Astrocyte of the hippocampus (primary cell): ENCODE measurements at places on chromosomes 5 and 9.
A peak's percentile ranks its signal among the peaks of the same experiment; 100 is the strongest.

GRCh38 chr5:69492391-69492922 is at the start of gene OCLN:
Gene OCLN (plus strand): TSS chr5:69492790. CDS start chr5:69504245, 11,455 bp downstream.
- DNase-seq = peak; percentile 56

GRCh38 chr9:126211441-126212074 is 115.1 kb upstream of the MVB12B start:
- DNase-seq = no peak

GRCh38 chr5:44935262-44935661 is 126.5 kb downstream of the MRPS30 start:
- DNase-seq = peak; percentile 33

DNA sequence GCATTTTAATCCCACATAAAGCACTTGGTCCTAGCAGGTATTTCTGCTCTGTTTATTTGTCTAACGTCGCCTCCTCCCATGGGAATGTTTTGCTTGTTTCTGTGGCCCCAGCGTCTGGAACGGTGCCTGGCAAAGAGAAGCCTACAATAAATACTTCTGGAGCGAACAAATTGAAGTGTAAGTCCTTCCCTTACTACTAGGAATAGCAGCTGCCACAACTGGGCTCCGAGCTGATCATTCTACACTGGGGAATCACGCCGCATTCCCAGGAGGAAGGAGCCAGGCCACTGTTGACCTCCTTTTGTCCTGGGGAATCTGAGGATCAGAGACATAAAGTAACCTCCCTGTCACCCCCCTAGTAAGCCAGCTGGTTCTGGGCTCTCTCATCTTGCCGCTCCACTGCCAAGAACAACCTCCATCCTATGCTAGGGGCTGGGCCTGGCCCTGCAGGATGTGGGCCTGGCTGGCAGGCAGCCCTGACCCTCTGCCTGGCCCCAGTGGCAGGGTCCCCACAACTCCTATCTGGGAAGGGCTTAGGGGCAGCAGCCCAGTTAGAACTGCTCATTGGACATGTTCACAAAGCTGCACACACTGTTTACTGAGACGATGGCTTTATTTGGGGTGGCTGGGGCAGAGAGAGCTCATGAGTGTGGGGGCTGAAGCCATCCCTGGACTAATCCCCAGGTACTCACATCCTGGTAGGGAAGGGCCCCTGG is 82.8 kb downstream of the GTF3C4 start:
- peak; percentile 67 for DNase-seq

DNA sequence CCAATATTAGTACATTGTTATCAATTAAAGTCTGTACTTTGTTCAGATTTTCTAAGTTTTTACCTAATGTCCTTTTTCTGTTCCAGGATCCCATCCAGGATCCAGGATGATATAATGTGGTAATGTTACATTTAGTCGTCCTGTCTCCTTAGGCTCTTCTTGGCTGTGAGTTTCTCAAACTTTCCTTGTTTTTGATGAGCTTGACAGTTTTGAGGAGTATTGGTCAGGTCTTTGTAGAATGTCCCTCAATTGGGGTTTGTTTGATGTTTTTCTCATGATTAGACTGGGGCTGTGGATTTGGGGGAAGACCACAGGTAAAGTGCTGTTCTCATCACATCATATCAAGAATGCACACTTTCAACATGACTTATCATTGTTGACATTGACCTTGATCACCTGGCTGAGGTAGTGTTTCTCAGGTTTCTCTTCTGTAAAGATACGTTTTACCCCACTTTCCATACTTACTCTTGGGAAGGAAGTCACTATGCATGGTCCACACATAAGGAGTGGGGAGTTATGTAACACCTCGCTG is 9.6 kb downstream of the NDFIP1 start:
- no peak for DNase-seq

DNA sequence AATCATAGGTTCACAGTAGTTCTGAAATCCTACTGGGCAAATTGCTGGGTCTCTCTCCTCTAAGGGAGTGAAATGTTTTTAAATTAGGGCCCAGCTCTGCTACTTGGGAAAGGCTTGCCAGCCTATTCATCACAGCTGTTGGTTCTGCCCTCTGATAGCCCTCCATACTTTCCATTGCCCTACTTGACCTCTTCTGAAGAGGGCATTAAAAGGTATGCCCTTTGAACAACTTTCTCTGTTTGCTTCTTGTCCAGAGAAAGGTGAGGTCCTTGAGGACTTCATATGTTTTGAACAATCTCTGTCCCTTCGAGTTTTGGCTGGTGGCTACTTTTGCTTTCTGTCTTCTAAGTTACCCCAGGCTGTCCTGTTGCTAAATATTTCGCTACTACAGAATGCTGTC is 62.3 kb upstream of the JAK2 start:
- no peak for DNase-seq

- DNase-seq = no peak
Measured at GRCh38 chr9:115712981-115713380, 440.6 kb upstream of the PAPPA start.

GRCh38 chr5:56273376-56273955 is 40.3 kb upstream of the ANKRD55 start:
- DNase-seq = no peak

DNA sequence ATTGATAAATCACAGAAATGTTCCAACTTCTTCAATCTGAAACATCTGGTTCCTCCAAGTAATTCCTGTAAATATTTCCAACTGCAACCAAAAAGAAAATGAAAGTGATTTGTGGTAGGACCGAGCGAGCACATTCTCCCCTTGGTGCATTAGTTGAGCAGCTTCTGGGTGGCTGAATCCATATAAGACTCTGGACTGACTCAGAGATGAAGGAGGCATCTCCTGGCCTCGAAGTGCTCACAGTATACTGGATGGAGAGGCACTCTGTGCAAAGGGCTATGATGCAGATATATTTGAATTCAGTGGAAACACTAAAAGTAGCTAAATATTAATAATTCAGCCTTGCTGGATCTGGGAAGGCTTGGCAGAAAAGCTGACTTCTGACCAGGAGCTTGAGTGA is 265.0 kb downstream of the MARCHF11 start:
- no peak for DNase-seq

DNA sequence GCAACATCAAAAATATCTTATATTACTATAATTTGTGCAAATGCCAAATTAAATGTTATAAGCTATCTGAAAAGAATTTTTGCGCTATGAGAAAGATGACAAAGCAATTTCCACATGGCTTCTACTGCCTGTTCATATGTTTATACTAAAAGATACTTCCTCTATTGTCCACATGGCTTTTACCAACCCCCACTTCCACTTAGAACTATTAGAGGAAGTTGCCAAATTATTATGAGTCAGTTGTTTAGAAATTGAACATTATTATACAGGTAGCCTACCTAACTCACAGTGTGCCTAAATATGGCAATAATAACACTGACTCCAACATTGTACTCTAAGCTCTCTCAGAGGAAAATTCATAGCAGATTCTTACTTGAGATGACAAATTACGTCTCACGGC is 37.6 kb upstream of the SLC27A6 start:
- DNase-seq = no peak

GRCh38 chr9:129182122-129182521 is 4.1 kb upstream of the IER5L start:
- no peak for DNase-seq

- peak; percentile 43 for DNase-seq
Measured at GRCh38 chr5:1343931-1344901, 683 bp downstream of the CLPTM1L start.

- no peak for DNase-seq
Measured at GRCh38 chr9:111349766-111350165, 19.7 kb upstream of the OR2K2 start.

- no peak for DNase-seq
Measured at GRCh38 chr5:83485842-83486241, 14.3 kb downstream of the VCAN start.

DNA sequence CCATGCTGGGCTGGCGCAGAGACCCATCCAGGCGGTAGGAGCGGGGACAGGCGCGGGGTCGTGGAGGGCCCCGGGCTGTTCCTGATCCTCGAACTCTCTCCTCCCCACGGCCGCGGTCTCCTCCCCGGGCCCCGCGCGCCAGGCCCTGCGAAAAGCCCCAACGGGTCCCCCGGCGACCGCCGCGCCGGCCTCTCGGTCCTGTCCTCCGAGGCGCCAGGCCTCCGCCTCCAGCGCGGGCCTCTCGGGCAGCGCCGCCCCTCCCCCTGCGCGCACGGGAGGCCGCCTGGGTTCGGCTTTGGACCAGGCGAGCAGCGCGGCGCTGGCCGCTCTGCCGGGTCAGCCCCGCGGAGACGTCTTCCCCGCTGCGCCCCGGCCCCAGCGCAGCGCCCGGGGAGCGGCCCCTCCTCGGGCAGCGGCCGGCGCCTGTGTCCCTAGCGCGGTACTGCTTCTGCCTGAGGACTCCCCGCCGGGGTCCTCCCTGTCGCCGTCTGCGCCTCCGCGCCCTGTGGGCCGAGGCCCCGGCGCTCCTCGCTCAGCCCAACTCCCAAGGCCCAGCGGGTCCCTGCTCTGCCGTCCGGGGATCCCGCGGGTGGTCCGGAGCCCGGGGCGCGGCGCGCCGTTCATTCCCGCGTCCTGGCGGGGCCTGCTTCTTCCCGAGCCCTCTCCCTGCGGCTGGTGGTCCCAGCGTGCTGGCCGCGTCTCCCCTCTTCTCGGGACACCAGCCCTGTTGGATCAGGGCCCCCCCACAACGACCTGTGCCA is 13.4 kb downstream of the COL23A1 start:
- DNase-seq = peak; percentile 38

GRCh38 chr9:78664370-78664769 is 367.4 kb downstream of the PSAT1 start:
- no peak for DNase-seq

GRCh38 chr9:27655441-27655840 is 82.2 kb upstream of the C9orf72 start:
- no peak for DNase-seq

GRCh38 chr9:109497226-109498153 is 617 bp downstream of the PTPN3 start:
- peak; percentile 49 for DNase-seq

- DNase-seq = peak; percentile 13
Measured at GRCh38 chr9:106479679-106480078, 383.3 kb upstream of the ZNF462 start.

- DNase-seq = peak; percentile 93
Measured at GRCh38 chr5:28542987-28543386, 1504.6 kb upstream of the CDH9 start.

DNA sequence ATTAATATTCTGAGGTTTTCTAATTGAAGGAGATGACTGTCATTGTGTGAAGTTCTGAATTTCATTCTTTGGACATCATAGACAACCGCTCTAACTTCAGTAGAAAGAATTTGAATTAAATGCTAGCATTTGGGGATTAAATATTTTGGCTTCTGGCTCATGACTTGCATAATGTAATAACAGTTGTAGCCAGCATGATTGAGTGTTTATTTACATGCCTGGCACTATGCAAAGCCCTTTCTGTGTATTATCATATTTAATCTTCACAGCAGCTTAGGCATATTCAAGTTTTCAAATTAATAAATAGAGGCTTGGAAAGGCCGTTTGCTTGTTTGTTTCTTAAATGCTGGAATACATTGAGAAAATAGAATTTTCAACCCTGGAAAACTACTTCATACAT is 19.6 kb upstream of the HTR1A start:
- DNase-seq = no peak

- peak; percentile 35 for DNase-seq
Measured at GRCh38 chr5:124873188-124873587, 126.7 kb upstream of the ZNF608 start.

DNA sequence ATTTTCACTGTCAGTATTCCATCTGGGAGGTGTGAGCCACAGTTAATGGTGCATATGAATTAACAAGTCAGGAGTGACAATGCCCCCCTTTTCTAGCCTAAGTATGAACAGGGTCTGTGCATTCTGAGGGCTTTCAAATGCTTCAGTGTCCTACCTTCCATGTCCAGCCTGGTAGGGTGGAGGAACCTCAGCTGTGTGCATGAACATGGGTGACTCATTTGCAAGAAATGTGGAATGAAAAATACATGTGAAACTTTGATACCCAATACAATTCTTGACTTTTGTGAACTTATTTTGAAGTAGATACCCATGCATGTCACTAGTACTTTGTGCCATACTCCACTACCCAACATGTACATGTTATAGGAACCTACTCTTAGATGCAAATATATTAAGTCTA is 375.8 kb downstream of the SEMA5A start:
- DNase-seq = no peak

GRCh38 chr9:11319538-11319937 is 706.7 kb upstream of the PTPRD start:
- peak; percentile 35 for DNase-seq

GRCh38 chr9:5556101-5556705 is 45.9 kb downstream of the PDCD1LG2 start:
- no peak for DNase-seq

DNA sequence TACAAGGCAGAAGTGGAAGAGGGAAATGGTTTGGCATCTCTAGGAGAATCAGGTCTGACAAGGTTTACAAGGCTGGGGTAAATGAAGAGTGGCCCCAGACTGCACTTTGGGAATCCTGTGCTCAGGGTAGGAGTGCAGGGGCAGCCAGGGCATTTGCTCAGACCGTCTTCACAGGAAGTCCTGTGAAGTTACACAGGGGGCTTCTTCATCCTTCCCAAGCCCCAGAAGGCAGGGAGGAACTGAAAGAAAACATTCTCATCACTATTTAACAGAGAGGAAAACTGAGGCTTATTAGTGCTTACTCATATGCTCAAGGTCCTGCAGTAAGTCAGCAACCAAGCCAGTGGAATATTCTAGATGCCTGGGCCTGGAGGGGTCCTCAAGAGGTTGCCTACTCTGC is 80.7 kb downstream of the NRG2 start:
- DNase-seq = no peak

- DNase-seq = no peak
Measured at GRCh38 chr5:139869042-139869790, 73.6 kb downstream of the PSD2 start.

- peak; percentile 16 for DNase-seq
Measured at GRCh38 chr5:92505925-92506324, 1075.1 kb downstream of the NR2F1-AS1 start.

GRCh38 chr5:115577741-115578140 is 24.5 kb downstream of the TICAM2 start:
- DNase-seq = no peak

DNA sequence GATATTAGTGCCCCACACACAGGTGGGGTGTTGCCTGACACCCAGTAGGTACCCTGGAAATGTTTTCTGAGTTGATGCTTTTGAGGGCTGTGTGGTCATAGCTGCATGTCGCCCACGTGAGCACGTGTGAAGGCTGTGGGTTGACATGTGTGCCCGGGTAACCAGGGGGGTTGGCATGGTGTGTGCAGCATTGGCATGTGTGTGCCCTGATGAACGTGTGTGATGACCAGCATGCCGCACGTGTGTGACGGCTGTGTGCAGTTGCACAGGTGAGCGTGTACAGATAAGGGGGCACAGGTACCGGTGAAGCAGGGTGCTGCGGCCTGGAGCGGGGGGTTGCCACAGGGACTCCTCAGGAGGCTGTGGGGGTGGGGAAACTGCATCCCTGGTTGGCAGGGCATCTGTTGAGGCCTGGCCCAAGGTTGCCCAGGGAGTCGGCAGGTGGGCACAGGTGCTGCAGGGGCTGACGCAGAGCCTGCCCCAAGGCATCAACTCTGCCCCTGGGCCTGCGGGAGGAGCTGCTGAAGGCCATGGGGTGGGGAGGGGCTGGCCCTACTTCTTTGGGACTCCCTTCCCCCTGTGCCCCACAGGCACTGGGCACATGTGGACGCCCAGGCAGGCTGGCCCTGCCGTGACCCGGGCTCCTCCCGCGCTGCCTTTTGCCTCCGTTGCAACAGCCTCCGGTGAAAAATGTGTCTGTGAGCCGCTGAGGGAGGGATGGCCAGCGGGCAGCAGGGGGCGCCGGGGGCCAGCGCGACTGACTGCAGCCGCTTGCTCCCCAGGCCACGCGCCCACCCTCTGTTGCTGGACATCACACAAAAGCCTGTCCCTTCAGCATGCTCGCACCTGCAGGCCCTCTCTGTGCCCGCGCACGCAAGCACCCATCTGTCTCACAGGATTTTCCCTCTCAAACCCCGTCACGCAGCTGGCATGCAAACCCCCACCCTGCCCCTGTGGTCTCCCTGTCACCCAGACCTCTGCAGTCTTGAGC is 2.2 kb downstream of the UNC5A start:
- peak; percentile 68 for DNase-seq
